ENCODE measurements at places on chromosomes 3 and 15.

DNA sequence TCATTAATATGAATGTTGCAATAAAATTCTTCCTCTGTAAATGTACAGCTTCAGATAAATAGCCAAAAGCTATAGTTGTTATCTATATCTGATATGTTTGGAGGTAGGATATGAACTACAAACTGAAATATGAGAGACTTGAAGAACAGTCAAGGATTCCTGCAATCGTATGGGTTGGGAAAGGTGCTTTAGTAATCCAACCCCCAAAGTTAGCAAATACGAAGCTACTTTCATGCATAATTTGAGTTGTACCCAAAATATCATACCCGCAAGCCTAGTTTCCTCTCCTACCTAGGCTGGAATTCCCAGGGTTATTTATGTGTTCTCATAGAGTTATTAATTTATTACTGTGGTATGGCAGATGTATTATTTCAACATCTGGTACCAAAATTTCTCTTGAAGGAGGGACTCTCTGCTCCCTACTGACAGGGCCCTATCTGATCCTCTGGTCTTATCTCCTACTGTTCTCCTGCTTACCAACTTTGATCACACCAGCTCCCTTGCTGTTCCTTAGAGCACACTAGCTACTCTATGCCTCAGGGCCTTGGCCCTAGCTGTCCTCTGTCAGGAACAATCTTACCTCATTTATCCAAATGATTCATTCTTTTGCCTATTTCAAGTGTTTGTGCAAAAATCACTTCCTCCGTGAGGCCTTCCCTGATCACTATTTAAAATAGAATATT, 140.4 kb upstream of the CCDC54 start:
- no peak for DNase-seq

DNA sequence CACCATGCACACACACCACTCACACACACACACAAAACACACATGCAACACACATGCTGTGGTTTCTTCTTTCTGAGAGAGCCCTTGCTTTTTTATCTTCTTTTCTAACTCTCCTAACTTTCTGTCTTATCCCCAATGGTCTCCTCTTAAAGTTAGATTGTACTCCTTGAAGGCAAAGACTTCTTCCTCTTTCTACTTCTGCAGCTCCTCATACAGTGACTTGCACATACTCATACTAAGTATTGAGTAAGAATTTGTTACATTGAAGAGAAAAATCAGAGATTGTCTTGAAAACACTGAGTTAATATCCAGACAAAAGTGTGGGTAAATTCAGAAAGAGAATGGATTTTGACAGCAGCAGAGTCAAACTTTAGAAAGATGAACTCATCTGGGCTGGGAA, 64.4 kb downstream of the GTPBP8 start:
- no peak for DNase-seq

- no peak for DNase-seq
Measured at GRCh38 chr3:61454801-61455200, 106.6 kb upstream of the PTPRG start.

GRCh38 chr15:100708916-100709315, 106.5 kb downstream of the ASB7 start:
- no peak for DNase-seq

DNA sequence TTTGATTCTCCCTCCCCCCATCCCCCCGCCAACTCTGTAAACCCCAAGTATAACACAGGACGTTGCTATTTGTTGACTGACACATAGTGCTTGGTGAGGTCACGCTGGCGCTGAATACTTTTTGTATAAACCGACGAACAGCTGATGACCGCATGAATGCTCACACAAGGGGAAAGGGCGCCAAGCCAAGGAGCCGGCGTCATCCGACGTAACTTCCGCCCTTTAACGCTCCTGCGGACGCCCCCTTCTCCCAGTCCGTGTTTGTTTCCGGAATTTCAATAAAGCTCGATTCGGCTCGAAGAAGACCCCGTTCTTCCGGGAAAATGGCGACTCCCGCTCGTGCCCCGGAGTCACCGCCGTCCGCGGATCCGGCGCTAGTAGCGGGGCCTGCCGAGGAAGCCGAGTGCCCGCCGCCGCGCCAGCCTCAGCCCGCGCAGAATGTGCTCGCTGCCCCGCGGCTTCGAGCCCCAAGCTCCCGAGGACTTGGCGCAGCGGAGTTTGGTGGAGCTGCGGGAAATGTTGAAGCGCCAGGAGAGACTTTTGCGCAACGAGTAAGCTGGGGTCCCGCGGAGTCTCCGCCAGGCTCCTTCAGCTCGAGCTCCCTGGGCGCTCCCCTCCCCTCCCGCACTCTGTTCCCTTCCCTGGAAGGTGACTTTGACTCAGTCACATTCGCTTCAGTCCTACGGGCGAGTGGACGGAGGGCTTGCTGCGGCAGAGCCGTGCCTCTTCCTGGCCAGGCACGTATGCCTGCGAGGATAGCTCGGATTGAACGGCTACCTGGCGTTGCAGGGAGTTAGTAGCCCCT, at the start of gene POLR2M:
POLR2M (plus strand) TSS at position 310 of the 805 bp plus-strand sequence; CDS start at position 439, 129 bp downstream.
- DNase-seq = peak; percentile 95

GRCh38 chr15:54197995-54198394, 219.8 kb downstream of the UNC13C start:
- DNase-seq = no peak

GRCh38 chr3:27340534-27340933, 28.6 kb downstream of the NEK10 start:
- peak; percentile 24 for DNase-seq

All from B cell (primary cell).